ENCODE measurements at places on chromosomes 7 and 10.

- DNase-seq: no peak
Observed at GRCh38 chr10:131814567-131815265, 86.1 kb upstream of the PPP2R2D start.

- no peak for DNase-seq
Observed at GRCh38 chr10:73836427-73836980, 25.1 kb upstream of the NDST2 start.

DNA sequence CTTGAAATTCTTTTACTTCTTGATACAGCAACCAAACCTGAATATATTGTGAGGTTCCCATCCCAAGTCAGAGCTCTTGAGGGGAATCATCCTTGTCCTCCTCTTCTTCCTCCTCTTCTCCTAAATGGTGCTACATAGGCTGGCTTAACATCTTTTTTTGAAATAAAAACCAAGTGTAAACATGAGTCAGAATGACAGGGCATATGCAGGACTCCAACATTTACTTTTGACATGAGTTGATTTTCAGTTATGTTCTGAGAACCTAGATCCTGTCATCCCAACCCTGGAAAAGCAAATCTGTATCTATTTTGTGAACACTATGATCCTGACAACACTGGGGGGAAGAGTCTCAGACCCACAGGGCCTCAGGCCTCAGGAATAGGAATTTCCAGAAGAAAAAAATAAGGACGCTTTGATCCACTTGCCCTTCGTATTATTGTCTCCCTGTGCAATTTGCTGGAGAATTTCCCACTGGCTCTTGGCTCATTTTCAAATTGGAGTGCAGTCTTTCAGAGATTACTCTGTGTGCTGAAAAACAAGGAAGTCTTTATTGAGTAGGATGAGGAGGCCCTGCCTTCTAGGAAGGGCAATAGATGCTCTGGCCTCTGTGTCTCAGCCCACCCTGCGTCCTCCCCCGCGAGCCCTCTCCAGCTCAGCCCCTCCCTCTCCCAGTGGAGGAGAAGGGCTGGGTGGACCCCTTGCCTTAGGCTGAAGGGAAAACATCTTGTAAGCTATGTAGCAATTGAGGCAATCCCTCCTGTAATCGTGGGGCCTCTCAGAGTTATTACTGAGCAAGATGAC is 121.6 kb downstream of the CREB5 start:
- peak; percentile 18 for DNase-seq

DNA sequence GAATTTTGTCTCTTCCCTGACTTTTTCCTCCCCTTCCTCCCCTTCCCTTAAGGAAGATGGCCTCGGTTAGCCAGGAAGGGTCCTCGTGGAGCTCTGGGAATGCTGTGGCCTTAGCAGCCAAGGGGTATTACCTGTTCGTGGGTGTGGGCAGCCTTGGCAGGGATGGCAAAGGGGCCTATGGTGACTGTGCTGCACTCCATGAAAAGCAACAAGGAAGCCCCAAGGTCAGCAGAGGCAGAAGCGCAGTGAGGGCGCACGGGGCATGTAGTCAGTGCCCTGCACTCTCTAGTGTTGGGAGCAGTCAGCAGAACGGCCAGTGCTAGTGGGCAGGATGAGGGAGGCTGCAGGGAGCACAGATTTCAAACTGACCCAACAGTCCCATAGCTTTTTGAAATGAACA is 191.8 kb downstream of the ADARB2 start:
- DNase-seq: no peak

GRCh38 chr7:158032561-158033115 is 555.0 kb downstream of the PTPRN2 start:
- no peak for DNase-seq

DNA sequence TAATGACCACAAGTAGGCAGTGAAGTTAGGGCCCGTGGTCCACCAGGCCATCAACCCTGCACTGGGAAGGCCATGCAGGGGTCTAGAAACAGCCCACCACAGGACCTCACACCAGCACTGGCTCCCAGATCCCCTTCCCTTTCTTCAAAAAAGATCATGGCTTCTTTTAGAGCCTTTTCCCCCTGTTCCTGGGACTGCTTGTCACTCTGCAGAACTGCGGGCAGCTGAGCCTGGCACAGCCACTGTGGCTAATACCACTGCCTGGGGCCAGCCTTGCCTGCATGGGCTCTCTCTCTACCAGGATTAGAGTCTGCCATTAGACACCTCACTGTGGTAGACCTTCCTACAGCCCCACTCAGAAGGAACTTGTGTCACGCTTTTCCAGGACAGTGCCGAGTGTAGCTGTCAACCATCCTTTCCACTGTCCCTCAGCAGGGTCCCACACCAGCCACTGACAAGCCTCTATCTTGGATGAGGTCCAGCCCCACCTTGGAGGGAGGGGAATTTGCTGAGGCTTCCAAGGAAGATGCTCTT is 19.0 kb upstream of the C10orf90 start:
- DNase-seq: no peak
